ENCODE measurements at places on chromosomes 11 and 22. TPM values are rescaled to one million over a fixed set of nuclear protein-coding genes. Genes with fewer than 3 reads are reported as not detected.

DNA sequence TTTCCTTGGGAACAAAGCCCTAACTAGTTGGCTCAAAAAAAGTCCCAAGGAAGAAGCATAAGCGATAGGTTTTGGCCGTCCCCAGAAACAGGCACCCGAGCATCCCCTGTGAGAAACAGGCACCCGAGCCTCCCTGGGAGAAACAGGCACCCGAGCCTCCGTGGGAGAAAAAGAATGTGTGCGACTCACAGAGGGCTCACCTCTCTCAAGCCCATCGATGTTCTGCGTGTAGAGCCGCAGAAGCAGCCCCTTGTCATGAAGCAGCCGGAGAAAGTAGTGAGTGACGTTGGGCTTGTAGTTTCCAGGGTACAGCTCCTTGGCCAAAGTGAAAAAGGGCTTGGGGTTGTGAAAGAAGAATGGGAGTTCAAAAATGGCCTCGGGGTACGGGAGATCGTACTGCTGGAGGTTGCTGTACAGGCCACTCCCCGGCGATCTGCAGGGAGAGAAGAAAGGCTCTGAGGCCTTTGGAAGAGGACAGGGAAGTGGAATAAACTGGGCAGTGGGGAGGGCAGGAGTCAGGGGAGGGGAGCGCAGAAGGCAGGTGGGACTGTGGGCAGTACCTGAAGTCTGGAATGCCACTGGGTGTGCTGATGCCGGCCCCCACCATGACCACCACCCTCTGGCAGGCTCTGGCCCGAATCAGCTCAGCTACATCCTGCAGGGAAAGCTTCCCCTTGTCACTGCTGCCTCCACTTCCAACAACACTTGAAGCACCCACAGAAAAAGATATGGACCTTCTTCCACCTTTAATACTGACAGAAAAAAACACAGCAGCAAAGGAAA lies 3.2 kb downstream of the SIRT3 start:
- DNase-seq: no peak

Gene PDGFB
- polyA plus RNA-seq: 13.9 TPM

- DNase-seq: no peak
These were observed 53.3 kb upstream of the ARFGAP3 start for GRCh38 chr22:42910221-42910942.

- DNase-seq: no peak
These were observed 568.5 kb downstream of the KCNA4 start for GRCh38 chr11:29448246-29448877.

- DNase-seq: no peak
These were observed 13.9 kb downstream of the FZD4 start for GRCh38 chr11:86941077-86941870.

DNA sequence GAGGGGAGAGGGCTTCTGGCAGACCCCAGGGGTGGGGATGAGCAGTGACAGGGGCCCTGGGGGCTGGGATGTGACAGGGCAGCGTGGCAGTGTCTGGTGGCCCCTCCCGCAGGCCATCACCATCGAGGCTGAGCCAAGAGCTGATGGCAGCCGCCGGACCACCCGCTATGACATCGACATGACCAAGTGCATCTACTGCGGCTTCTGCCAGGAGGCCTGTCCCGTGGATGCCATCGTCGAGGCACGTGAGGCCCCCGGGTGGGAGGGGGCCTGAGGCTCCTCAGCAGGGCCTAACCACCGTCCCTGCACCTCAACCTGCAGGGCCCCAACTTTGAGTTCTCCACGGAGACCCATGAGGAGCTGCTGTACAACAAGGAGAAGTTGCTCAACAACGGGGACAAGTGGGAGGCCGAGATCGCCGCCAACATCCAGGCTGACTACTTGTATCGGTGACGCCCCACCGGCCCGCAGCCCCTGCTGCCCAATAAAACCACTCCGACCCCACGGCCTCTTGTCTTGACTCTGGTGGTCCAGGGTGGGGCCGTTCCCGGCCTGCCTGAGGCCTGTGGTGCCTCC lies 2.6 kb upstream of the TCIRG1 start:
- no peak for DNase-seq

DNA sequence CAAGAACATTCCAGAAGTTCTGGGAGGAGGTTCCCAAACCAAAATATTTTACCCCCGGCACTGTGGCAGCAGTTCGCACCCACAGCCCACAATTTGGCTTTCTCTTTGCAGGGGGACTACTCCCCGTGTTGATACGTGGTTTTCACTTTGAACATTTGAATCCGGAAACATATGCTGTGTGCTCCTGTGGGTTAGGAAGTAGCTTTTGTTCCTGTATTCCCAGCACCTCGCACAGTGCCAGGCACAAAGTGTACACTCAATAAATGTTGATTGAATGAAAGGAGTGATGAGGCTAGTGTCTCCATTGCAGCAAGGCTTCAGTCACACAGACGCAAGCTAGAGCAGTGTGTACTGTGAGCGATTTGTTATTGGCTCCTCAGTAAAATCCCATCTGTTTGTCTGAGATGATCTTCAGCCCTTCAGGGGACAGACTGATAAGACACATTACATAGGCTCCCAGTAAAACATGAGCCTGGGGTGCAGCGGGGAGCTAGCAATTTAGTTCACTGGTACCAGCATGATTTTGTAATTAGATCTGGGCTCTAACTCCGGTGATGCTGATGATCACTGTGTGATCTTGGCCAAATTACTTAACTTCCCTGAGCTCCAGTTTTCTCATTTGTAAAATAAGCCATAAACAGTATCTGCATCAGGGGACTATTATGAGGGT lies 2.2 kb downstream of the LAYN start:
- no peak for DNase-seq

GRCh38 chr11:17547051-17547577 lies at the start of gene OTOG:
Gene OTOG, plus strand, starts transcription at chr11:17547259. Its CDS starts 114 bp downstream, at chr11:17547373.
- DNase-seq: no peak

Gene OR52E4
- not detected for polyA plus RNA-seq

Gene SUN2
- 52.4 TPM for polyA plus RNA-seq

DNA sequence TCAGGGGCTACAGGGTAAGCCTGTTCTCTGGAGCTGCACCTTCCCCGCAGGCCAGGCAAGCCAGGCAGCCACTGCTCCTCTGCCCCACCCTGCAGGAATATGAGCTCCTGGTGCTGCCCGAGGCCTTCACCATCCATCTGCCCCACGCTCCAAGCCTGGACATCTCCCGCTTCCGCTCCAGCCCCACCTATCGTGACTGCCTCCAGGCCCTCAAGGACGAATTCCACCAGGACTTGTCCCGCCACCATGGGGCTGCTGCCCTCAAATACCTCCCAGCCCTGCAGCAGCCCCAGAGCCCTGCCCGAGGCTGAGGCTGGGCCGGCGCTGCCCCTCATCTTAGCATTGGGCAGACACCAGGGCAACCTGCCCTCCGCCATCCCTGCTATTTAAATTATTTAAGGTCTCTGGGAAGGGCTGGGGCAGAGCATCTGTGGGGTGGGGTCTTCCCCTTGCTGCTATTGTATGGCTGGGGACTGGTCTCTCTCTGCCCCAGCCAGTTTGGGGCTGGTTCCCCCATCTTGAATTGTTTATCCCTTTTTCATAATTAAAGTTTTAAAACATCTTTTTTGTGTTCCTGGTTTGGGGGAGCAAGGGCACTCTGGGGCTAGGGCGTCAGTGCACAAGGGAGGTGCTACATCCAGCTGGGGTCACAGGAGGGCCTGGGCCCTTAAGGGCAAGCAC lies 6.2 kb downstream of the LARGE2 start:
- DNase-seq: no peak

Gene ZNF280A
- polyA plus RNA-seq: not detected

- no peak for DNase-seq
These were observed 1.5 kb upstream of the JAML start for GRCh38 chr11:118226296-118226695.

DNA sequence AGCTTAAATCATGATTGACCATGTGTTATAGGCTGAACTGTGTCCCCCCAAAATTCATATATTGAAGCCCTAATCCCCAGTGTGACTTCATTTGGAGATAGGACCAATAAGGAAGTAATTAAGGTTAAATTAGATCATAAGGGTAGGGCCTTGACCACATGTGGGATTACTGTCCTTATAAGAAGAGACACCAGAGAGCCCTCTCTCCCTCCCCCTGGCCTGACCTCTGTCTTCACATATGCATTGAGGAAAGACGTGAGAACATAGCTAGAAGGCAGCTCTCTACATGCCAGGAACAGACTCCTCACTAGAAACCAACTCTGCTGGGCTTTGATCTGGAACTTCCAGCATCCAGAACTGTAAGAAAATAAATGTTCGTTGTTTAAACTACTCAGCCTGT lies 13.6 kb upstream of the NUP50 start:
- no peak for DNase-seq

GRCh38 chr22:29308791-29309262 lies 2.4 kb downstream of the GAS2L1 start:
- no peak for DNase-seq

Gene MUC6
- polyA plus RNA-seq: 23.0 TPM

Gene HTR3B
- polyA plus RNA-seq: 0.19 TPM

Gene KDM4E
- 0.16 TPM for polyA plus RNA-seq

DNA sequence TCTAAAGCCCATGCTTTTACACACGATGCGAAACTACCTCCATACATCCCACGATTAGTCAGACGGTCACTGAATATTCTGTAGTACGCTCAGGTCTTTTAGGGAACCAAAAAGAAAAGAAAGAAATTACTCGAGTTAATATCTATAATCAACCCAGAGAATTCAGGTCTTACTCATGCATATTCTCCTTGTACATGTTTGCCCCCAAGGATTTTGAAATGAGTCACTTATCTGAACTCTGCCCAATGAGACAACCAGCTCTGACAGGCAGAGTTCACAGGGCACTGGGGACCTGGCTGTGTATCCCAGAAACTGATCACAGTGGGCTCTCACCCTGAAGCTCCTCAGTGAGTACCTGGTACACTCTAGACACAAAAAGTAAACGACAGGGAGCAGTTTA lies 29.2 kb downstream of the RASSF10 start:
- no peak for DNase-seq

Gene GSTP1
- polyA plus RNA-seq: 818 TPM

DNA sequence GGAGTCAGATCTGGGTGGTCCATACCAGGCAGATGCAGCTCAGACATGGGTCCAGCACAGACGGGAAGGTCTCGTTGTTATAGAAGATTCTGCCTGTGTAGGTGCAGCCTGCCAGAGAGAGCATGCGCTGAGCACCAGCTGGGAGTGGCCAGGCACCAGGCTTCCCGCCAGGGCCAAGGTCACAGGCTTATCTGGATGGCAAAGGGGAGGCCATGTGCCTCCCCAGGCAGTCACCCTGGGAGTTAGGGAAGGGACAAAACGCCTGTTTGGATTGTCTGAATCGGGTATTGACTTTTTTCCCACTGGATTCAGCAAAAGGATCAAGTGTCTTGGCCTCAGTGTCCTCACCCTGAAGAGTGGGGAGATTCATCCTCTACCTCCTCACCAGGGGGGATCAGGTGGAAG lies 26.5 kb downstream of the PGA5 start:
- DNase-seq: no peak

DNA sequence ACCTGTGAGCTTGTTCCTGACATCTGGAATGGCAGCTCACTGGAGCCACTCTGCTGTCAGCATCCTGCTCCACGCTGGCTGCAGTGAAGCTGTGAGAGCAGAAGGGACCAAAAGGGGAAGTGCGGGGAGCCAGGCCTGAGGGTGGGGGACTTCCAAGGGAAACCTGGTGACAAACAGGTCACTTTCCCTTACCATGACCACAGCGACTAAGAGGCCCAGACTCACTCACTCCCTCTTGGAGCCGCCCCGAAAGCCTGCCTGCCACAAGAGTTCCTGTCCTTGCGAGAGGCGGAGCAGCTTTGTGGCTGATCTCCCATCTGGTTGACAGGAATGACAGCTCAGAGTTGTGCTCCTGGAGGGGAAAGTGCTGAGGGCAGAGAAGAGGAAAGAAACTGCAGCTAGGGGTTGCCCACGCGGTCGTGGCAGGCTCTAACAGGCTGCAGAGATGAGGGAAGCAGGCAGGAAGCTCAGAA lies 183.8 kb upstream of the NTM start:
- no peak for DNase-seq

GRCh38 chr22:43996981-43997265 lies 27.2 kb upstream of the PARVB start:
- no peak for DNase-seq

DNA sequence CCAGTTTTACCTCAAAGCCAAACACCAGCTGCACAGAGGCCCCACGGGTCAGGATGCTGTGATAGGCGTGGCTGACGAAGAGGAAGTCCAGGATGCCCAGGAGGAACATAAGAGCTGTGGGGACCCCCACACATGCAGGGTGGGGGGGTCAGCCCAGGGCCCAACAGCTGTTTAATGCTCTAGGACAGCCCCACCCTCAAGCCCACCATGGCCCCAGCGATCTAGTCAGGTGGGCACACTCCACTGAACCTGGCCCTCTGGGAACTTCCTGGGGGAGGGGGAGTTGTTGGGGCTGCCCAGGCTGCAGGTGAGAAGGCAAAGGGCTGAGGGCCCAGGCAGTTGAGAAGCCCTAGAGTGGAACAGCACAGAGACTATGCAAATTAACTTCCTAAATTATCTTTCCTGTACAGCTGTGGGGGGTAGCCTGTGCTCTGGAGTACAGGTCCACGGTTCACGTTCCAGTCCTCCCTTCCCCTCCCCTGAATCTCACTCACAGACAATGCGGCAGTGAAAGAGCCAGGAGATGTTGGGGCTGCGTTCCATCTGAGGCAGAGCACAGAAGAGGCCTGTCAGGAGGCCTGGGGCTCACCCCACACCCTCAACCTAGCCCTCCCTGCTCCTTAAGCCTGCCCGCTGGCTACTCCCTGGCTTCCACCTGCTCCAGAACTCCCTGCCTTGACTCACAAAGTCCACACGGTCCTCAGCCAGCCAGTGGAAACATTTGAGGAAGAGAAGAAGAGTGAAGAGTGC lies 1.9 kb downstream of the SYVN1 start:
- no peak for DNase-seq

- no peak for DNase-seq
These were observed 37.5 kb downstream of the PDHX start for GRCh38 chr11:34953955-34954354.

Gene CARNS1
- 1.1 TPM for polyA plus RNA-seq

Gene RCOR2
- polyA plus RNA-seq: 14.5 TPM

Gene NLRP10
- polyA plus RNA-seq: not detected

GRCh38 chr11:78364128-78364751 lies 53.4 kb downstream of the GAB2 start:
- no peak for DNase-seq

- no peak for DNase-seq
These were observed 53.3 kb upstream of the CD44 start for GRCh38 chr11:35085531-35086165.

GRCh38 chr22:24521791-24522245 lies 26.7 kb downstream of the UPB1 start:
- DNase-seq: peak; percentile 71

Gene DRD2
- 0.91 TPM for polyA plus RNA-seq

- no peak for DNase-seq
These were observed 64.2 kb downstream of the PRR5L start for GRCh38 chr11:36360318-36360717.
